ENCODE measurements at places on chromosomes 7 and 10.

- DNase-seq: no peak
Measured at GRCh38 chr7:149489391-149490024, 8.1 kb downstream of the ZNF746 start.

- DNase-seq: peak; percentile 3
Measured at GRCh38 chr7:90178679-90179278, 24.5 kb downstream of the STEAP1 start.

GRCh38 chr7:102306916-102307677 lies 20.4 kb downstream of the SH2B2 start:
- no peak for DNase-seq

GRCh38 chr7:157863906-157864810 lies 527.4 kb downstream of the DNAJB6 start:
- no peak for DNase-seq

Data from hematopoietic multipotent progenitor cell (in vitro differentiated cells).